ENCODE measurements at places on chromosomes 3 and 15.

- no peak for DNase-seq
Measured at GRCh38 chr3:124557-125179, 71.9 kb upstream of the CHL1 start.

DNA sequence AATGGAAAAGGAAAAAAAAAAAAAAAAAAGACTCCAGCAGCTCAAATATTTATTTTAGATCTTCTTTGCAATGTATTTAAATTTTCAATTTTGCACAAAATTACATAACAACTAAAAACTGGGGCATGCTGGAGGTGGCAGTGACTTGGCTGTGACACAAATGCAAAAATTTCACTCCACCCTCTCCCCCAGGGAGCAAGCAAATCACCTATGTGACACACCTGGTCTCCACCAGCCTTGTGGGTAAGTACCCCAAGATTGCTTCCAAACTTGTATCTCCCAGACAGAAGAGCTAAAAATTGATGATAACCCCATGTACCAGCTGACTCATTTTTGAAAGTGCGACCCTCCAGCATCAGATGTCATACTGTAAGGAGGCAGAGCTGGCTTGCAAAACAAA lies 32.0 kb downstream of the UBE3A start:
- no peak for DNase-seq

DNA sequence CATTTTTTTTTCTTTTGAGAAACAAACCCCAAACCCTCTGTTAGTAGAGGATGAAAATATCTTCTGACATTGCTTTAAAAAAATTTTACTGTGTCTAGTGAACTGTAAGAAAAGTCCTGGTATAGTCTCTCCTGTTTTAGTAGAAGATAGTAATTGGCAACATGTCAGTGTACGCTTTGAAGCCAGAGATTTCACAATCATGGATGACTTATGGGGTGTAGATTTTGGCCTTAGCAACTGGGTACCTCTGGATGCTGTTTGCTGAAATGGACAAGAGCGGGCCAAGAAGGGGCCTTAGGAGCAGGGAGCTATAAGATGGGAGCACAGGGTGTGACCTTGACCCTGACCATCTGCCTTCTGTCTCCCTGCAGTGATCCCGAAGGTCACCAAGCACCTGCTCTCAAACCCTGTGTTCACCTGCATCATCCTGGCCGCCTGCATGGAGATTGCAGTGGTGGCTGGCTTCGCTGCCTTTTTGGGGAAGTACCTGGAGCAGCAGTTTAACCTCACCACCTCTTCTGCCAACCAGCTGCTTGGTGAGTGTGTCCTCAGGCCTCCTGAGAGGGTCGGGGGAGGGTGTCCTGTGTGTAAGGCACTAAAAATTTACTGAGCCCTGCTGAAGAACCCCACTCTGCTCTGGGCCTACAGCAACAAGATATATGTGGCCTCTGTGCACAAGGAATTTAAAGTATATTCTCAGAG lies 266.7 kb downstream of the SLCO3A1 start:
- no peak for DNase-seq

DNA sequence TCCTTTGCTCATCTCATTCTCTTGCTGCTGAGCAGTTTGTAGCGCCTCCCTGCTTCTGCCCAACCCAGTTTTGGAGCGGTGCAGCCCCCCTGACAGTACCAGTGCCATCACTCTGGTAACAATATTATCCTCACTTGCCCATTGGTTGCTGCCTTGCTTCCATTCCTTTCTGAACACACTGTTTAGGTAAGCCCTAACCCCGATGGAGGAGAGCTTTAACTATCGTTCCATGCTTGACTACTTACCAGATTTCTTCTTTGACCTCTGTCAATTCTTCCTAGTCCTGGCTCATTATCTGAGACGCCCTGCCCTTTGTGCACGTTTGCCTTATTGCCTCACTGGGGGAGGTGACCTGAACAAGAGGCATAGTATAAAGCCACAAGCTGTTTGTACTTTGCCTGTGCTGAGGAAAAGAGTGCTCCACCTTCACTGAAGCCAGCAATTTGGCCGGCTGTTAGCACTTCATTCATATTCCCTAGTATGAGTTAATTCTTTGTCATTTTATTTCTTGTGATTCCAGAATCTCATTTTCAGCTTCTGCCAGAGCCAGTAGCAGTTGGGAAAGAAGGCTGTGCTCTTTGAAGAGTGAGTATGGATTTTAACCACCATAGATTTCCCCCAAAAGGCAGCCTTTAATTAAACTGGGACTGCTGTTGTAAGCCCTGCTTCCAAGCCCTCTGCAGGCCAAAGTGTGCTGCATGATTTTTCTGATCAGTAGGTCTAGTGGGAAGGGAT lies 11.9 kb downstream of the ABHD6 start:
- DNase-seq: peak; percentile 67

DNA sequence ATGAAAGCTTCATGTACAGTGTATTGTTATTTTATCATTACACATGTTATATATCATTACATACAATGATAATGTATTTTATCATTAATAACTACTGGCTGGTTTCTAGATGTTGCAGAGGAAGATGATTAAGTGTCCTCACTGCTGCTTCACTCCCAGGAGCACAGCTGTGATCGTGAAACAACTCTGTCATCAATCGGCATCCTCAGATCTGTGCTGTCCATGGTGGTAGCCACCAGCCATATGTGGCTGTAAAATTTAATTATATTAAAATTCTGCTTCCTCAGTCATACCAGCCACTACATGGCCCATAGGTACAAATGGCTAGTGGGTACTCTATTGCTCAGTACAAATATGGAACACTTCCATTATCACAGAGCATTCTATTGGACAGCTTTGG lies 379.4 kb upstream of the CFAP20DC start:
- DNase-seq: no peak

GRCh38 chr3:127637971-127638370 lies 9.0 kb downstream of the PODXL2 start:
- DNase-seq: no peak

- DNase-seq: peak; percentile 44
Measured at GRCh38 chr3:16203671-16204629, 29.5 kb downstream of the GALNT15 start.

DNA sequence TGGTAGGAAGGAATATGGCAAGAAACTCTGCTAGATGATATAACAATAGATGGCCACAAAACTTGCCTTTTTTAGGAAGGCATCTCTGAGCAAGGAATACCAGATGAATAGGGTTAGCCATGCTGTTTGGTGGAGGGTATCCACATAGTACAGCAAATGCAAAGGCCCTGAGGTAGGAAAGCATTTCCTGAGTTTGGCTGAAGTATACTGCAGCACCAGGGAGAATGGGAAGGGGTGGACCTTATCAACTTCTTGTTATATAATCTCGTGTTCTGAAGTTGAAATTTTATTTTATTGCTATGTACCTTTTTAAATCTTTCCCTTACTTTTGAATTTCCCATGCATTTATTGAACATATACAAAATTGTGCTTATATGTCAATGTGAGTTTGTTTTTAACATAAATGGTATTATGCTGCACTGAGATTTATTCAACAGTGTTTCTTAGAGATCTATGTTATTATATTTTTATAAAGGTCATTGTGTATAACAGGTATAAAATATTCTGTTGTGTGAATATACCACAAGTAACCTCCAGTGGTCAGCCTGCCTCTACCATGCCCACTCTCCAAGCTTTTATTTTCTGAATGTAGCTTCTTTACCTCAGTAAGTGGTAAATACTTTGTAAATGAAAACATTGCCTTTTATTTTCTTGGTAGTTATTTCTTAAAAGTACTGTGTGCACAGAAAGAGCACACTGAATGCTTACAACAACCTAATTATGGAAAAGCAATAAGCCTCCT lies 2.8 kb upstream of the KAT2B start:
- no peak for DNase-seq

- DNase-seq: no peak
Measured at GRCh38 chr3:71585131-71585530, 1.6 kb upstream of the FOXP1 start.

DNA sequence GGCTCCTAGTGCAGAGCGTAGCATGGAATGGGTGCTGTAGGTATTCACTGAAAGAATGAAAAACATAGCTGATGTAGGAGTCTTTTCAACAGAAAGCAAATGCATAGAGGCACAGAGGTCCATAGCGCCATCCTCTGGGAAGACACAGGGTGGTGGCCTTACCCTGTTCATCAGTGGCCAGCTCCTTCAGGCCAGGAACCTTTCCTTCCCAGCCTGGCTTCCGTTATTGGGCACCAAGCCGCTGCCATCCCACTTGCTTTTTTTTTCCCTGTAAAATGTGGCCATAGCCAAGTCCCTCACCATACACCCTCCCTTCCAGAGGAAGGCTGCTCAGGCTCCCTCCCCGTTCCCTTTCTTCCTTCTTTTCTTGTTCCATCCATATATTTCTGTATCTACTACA lies 118.1 kb downstream of the ZNF621 start:
- DNase-seq: no peak

GRCh38 chr15:87369269-87369668 lies 887.3 kb downstream of the NTRK3 start:
- peak; percentile 8 for DNase-seq

Data from SW480 (cell line).